Calu3 (cell line): ENCODE measurements at places on chromosomes 12 and 14.

- DNase-seq, result no peak
These were observed 150.7 kb downstream of the KIF21A start for GRCh38 chr12:39292125-39292630.

DNA sequence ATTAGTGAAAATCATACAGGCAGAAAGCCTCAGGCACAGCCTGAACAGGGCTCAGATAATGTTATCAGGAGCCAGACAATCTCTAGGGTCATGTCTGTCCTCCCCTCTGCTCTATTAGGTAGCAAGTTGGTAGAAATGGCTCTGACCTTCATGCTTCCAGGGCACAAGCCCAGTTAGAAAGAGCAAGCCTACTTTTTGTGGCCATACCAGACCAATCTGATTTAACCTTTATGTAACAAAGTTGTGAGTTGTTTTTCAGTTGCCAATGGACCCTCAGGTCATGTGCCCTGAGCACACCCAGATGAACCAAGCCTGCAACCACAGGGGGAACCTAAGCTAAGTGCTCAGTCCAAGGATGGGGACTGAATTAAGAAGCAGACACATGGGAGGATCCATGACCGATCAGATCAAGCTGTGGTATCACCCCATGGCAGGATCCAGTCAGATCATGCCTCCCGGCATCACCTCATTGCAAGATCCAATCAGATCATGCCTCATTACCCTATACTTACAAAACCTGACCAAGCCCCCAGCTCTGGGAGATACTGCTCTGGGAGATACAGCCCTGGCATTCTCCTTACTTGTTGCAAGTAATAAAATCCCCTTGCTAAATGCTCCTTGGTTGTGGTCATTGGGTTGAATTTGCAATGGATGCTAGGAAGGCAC lies 18.8 kb upstream of the HIGD1C start:
- DNase-seq, result no peak

GRCh38 chr12:120444676-120445075 lies 1.5 kb downstream of the TRIAP1 start:
- DNase-seq, result no peak

- DNase-seq, result no peak
These were observed 151.0 kb downstream of the SLC38A4 start for GRCh38 chr12:46674800-46675199.
